Brain microvascular endothelial cell (primary cell): ENCODE measurements at places on chromosomes 12 and 14.

DNA sequence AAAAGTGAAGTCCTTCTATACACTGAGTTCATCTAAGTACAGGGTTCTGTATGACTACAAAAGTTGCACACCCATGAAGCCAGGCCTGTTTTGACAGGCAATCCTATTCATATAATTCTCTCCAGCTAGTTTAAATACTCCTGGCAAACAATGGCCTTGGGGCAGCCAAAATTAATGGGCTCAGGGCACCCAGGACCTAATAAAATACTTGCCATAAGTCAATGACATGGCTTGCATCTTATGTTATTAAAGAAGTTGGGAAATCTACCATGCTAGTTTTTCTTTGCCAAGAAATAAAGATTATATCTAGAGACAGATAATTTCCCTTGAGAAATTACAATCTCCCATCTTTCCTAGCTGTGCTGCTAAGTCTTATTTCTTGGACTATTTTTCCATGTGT, 11.1 kb upstream of the TMTC1 start:
- DNase-seq: no peak

DNA sequence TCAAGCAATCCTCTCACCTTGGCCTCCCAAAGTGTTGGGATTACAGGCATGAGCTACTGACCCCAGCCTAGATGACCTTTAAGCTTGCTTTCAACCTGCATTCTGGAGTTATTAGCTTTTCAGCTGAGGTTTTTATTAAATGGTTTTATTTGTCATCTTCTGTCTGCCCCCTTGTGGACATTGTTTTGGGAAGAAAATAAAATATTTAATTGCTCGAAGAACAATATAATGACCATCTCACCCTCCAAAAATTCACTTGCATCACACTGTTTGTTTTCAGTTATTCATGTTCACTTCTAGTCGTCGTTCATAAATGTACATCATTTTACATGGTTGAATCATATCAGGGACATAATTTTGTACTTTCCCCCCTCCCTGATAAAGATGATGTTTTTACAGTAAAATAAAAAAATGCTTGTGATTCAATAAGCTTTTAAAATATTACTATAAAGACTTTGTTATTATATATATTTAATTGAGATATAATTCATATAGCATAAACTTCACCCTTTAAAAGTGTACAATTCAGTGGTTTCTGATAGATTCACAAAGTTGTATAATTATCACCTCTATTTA, 10.1 kb upstream of the SPATS2 start:
- DNase-seq: no peak

DNA sequence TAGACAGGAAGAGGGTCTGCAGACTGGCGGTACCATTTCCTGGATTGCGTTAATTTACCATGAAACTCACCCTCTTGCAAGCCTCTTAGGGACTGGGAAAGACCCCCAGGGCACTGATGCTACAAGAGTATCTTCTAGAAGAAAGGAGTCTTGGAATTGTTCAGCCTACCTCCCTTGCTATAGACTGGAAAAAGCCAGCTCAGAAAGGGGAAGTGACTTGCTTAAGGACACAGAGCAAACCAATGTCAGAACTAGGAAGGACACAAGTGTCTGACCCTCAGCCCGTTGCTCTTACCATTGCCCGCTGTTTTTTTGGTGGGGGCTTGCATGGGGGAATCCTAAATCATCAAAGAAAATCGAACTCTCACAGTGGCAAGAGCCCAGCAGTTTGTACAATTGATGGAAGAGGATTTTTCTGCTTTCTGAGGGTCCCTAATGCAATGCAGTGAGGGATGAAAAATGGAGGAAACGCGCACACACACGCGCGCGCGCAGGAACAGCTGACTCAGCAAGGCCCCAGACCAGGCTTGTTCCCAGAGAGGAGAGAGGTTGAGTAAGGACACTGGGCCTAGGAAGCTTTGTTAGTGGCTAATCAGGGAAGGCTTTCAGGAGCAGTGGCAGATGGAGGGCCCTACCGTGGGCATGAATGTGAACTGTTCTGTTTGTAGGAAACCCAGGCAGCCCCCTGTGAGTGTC, 50.9 kb downstream of the RIN3 start:
- DNase-seq: no peak

GRCh38 chr12:3292677-3293412, 198.2 kb upstream of the PRMT8 start:
- DNase-seq: no peak

DNA sequence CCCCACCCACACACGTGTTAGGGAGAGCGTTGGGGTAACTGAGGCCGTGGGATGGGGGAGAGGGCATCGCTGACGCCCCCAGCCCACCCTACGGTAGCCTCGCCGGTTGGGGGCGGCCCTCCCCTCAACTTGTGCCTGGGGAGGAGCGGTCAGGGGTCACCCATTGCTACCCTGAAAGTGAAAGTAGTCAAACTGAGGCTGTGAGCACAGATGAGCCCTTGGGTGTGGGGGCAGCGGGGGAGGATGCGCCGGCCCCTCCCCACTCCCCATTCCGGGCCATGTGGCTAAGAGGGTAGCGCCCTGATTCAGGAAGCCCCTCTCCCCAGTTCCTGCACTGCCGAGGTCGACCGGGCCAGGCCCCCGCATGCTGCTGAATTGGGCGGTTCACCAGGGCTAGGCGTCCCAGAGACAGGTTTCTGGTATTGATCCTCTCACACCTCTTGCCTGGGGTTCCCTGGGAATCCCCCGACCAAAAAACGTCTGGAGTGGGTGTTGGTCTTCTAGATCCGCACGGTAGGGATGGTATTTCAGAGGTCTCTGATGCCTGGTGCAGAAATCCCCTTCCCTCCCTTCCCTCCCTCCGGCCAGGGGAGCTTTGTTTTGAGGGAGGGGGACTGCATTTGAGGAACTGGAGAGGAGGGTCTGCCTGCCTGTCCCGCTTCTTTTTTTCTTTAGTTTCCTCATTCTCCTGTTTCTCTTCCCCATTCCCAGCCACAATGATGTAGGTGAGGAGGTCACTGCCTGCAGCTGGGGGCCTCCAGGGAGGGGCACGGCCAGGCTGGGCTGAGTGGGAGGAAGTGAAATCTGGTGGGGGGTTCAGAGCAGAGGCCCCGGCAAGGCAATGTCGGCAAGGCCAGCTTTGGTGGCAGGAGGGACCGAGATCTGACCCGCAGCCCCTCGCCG, 1.0 kb downstream of the SH2B3 start:
- no peak for DNase-seq

- no peak for DNase-seq
These were observed 48.3 kb downstream of the STAB2 start for GRCh38 chr12:103635419-103635818.
